ENCODE measurements at places on chromosomes 3 and 15. TPM values are rescaled to one million over a fixed set of nuclear protein-coding genes. Genes with fewer than 3 reads are reported as not detected.

The SLC12A8 gene
- 28.3 TPM for total RNA-seq

The MORC1 gene
- total RNA-seq = under 0.01 TPM

The JMJD7 gene
- total RNA-seq = 6.6 TPM

The SHC4 gene
- total RNA-seq = 7.3 TPM

The PODXL2 gene
- total RNA-seq = 19.6 TPM

The CX3CR1 gene
- not detected for total RNA-seq

The LZTFL1 gene
- 49.4 TPM for total RNA-seq

The KCNAB1 gene
- not detected for total RNA-seq

The LHFPL4 gene
- 0.05 TPM for total RNA-seq
